ENCODE measurements at places on chromosomes 4 and X. TPM values are rescaled to one million over a fixed set of nuclear protein-coding genes. Genes with fewer than 3 reads are reported as not detected.

DNA sequence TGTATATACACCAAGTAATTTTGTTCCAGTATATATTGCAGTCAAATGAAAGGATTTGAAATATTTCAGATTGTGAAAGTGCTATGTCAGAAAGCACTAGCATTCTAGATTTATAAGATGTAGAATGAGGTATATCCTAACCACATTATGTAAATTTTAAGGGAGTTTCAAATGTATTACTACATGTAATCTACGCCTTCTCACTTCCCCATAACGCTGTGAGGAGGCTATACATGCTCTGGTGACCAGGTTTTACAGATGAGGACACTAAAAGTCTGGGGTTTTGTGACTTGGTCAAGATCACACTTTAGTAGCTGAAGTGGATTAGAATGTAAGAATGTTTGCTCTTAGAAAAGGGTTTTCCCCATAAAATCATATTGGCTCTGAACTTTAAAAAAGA is 8.1 kb downstream of the ENPEP start:
- no peak for DNase-seq

- DNase-seq = no peak
Observed at GRCh38 chr4:182286035-182286434, 42.8 kb downstream of the TENM3 start.

- DNase-seq = no peak
Observed at GRCh38 chr4:54173281-54173912, 55.7 kb upstream of the PDGFRA start.

DNA sequence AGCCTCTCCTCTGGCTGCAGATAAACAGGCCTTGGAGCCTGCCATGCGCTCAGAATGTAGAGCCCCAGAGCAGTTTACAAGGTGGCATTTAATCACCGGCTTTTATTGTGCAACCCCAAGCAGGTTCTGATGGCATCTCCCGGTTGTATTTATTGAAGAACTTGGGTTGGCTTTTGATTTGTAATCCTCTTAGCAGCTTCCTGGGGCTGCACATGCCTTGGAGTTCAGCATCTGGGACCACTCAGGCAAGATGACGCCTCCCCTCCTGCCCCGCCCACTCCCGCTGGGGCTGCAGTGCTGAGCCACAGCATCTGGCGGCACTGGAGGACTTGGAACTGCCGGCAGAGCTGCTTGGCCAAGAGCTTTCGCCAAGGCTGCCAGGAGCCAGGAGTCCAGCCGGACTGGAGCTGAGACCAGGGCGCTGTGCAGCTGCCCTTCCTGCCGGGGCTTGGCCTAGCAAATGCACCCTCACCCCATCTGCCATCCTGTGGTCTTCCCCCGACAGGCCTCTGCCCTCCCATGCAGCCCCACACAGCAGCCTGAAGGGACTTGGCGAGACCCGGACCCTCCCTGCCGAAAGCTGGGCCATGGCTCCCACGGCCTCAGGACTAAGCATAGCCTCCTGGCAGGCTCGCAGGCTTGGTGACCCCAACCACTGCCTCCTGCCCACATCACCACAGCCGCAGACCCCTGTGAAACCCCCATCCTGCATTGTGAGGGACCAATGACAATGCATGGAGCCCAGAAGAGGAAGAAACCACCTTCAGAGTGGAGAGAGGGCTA is 5.4 kb downstream of the HTRA3 start:
- DNase-seq = peak; percentile 76

DNA sequence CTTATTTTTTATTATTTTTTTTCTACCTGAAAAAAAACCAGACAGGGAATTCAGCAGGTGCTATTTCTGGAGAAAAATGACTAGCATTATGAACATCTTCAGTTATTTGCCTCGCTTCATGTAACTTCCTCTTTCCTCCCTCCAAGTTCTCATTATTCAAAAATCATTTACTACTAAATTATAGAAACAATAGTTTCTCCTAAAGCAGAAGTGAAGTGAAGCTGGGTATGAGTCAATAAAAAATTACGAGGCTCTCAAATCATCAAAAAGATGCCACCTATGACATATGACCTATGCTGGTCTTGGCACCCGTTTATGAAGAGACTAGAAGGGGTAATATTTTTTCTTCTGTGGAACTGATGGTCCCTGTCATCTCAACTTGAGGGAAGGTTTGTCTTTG is 145.0 kb upstream of the AADAT start:
- DNase-seq = no peak

DNA sequence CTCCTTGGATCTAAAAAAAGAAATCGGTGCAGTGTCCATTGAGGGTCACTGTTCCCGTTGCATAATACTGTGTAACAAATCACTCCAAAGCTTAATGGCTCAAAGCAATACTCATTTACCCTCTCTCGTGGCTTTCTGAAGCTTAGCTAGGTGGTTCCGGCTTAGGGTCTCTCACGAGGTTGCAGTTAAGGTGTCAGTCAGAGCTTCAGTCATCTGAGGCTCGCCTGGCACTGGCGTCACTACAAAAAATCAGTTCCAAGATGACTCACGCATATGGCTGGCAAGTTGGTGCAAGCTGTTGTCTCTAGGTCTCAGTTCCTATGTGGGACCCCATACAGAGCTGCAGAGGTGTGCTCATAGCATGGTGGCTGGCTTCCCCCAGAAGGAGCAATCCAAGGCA is 91.0 kb downstream of the BEND2 start:
- DNase-seq = no peak

GRCh38 chrX:18101087-18101486 is 119.6 kb downstream of the BEND2 start:
- no peak for DNase-seq

The COX7B2 gene
- not detected for total RNA-seq

Data from upper lobe of right lung (tissue), 1 donor.